ENCODE measurements at places on chromosomes 6 and 20.
A peak's percentile ranks its signal among the peaks of the same experiment; 100 is the strongest.

- no peak for DNase-seq
Measured at GRCh38 chr20:62405108-62405980, 1.7 kb downstream of the CABLES2 start.

GRCh38 chr20:40268321-40269075, 420.5 kb downstream of the MAFB start:
- no peak for DNase-seq

GRCh38 chr6:42236682-42237473, 19.2 kb upstream of the MRPS10 start:
- no peak for DNase-seq

- DNase-seq, result no peak
Measured at GRCh38 chr6:83883240-83883639, 23.8 kb downstream of the CYB5R4 start.

- peak; percentile 86 for DNase-seq
Measured at GRCh38 chr6:32940656-32941213, at the start of gene HLA-DMB. Gene HLA-DMB, minus strand, starts transcription at chr6:32941028. Its CDS starts 221 bp downstream, at chr6:32940807.

DNA sequence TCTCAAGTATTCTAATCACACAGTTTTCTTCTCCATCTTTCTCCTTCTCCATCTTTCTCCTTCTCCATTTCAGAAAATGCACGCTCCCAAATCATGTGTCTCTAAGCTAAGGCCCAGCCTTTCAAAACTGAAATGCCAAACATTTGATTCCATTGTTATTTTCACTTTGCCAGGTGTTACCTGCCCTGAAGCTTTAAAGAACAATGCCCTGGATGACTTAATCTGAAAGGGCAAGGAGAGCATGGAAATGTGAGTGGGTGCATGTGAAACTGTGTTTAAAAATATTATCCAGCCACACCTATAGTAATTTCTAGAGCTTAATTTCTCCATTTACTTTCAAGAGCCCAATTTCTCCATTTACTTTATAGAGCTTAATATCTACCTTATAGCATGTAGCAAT, 42.4 kb upstream of the GCLC start:
- no peak for DNase-seq

DNA sequence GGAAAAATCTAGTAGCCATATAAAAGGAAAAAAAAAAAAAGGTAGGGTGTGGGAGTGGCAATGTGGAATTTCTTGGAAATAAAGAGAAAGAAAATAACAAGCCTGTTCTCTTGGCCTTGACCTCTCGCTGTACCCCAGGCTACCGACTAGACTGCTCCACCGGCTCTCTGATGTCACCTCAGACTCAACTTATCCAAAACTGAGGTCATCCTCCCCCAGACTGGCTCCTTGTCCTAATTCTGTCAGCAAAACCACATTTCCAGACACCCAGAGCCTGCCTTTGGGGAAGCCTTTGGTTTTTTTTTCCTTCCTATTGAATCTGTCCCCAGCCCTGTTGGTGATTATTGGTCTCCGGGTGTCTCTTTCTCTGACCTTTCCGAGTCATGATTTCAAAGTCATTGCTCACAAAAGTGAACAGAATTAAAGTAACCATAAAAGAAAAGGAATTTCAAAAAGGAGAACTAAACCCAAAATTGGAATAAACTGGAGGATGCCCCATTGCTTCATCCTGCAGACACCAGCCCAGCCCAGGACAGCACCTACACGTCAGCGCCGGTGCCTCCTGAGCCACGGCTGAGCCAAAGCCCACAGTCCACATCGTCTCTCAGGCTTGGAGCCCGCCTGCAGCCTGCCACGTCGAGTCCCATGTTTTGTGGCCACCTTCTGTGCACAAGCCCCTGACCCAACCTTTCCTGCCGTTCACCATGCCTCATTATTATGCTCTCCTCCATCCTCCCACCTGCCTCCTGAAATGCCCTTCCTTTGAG, 170.7 kb downstream of the MYLK4 start:
- no peak for DNase-seq

All from activated CD4-positive, alpha-beta T cell treated with anti-CD3 and anti-CD28 coated beads, Interleukin-2, Interleukin-4, amounts not matched to agents 100 ng/mL and 50 ng/mL, durations not matched to agents 16 hours and 8 hours (primary cell).